ENCODE measurements at places on chromosomes 12 and 14.
A peak's percentile ranks its signal among the peaks of the same experiment; 100 is the strongest.

DNA sequence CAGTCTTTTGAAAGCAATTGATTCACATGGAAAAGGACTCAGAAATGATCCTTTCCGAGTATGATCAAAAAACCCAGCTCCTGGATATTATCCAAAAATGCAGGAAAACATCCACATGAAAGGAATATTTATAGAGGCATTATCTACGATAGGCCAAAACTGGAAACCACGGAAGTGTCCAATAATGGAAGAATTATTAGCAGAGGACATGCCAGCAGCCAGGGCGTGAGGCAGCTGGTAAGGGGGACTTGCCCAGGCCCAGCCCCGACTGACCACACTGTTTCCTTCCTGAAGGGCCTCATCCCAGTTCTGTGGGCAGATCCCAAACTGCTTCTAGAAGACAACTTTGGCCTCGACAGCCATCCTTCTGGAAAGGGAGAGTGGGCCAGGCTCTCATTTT lies 20.5 kb downstream of the ACTN1 start:
- H3K4me1 ChIP-seq, result peaks cover 86% of the 10 kb centered on the region
- peak overlapping the region; percentile 22 for H3K4me3 ChIP-seq
- H3K36me3 ChIP-seq, result no peaks in the 10 kb centered on the region
- H3K27me3 ChIP-seq, result no peaks in the 10 kb centered on the region

DNA sequence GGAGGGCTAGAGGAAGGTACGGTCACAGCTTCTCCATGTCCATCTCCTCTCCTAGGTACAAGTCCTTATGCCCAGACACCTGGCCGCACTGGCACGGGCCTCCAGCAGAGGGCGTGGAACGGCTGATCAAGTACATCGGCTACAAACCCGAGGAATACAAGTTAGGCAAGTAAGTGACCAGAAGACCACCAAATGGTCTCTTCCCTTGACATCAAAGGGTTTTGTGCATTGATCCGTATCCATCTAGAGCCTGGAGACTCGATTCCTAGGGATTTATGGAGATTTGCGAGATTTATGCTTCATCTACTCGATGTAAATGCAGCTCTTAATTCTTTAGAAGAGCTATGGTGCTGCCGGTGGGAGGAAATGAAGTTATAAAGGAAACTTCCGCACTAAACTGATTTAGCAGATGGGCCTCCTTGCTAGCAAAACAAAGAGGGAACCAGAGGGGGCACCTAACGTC lies 44.2 kb downstream of the KCTD10 start:
- H3K4me1 ChIP-seq, result peaks cover 14% of the 10 kb centered on the region
- no peaks in the 10 kb centered on the region for H3K36me3 ChIP-seq
- H3K4me3 ChIP-seq, result no peak overlapping the region

- H3K27me3 ChIP-seq, result no peaks in the 10 kb centered on the region
- H3K4me1 ChIP-seq, result peaks cover 46% of the 10 kb centered on the region
- H3K36me3 ChIP-seq, result no peaks in the 10 kb centered on the region
- H3K4me3 ChIP-seq, result no peak overlapping the region
These were observed 25.6 kb downstream of the TESC start for GRCh38 chr12:117073611-117074010.

DNA sequence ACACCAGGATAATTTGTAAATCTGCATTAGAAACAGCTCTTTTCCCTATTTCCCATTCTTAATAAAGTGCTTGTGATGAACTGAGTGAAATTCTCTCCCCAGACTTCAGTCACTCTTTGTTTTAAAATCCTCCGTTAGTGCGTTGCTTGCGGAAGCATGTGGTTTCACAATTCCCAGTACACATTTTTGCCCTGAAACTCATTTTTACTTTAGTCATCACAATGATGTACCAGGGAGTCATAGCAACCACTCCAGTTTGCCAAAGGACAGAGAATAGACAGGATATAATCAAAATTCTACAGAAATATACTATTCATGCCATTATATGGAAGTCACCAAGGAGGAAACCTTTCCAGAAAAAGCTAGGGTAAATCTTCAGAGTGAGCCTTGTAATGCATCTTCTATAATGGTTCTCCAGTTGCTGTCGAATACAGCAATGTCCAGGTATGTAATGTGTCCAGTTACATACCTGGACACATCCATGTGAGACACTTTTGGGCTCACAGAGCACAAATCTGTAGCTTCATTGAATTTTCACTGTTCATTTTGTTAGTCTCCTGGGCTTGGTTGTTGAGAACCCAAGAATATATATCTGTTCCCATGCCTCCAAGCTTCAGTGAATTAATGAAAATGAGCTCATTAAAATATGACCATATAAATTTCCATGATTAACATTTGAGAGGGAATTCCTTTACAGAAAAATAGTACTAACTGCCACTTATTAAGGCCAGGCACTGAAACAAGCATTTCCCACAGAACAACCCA lies 57.8 kb downstream of the GPR135 start:
- no peaks in the 10 kb centered on the region for H3K27me3 ChIP-seq
- peak overlapping the region; percentile 81 for H3K27ac ChIP-seq
- H3K36me3 ChIP-seq, result no peaks in the 10 kb centered on the region
- peak overlapping the region; percentile 0 for H3K4me3 ChIP-seq
- DNase-seq, result no peak

DNA sequence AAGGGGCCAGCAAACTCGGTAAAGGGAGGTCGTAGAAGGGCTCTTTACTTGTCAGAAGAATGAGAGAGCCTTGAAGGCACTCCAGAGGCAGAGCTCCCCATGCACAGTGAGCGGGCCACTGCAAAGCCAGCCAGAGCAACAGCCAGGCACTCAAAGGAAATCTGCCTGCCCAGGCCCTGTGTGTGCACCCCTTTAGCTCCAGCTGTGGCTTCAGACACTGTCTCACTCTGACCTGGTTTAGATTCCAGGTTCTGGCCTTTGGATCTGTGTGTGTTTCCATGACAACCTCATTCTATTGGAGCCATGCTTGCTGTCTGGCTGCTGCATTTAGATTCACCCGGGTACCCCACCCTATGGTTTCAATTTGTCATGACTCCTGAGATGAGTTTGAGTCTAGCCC lies 170.3 kb downstream of the CAPZA3 start:
- no peaks in the 10 kb centered on the region for H3K27me3 ChIP-seq
- peak overlapping the region; percentile 71 for H3K27ac ChIP-seq
- peak; percentile 28 for DNase-seq
- no peaks in the 10 kb centered on the region for H3K36me3 ChIP-seq

GRCh38 chr12:112891093-112892024 lies 15.4 kb upstream of the OAS1 start:
- no peak for DNase-seq
- no peaks in the 10 kb centered on the region for H3K4me1 ChIP-seq

DNA sequence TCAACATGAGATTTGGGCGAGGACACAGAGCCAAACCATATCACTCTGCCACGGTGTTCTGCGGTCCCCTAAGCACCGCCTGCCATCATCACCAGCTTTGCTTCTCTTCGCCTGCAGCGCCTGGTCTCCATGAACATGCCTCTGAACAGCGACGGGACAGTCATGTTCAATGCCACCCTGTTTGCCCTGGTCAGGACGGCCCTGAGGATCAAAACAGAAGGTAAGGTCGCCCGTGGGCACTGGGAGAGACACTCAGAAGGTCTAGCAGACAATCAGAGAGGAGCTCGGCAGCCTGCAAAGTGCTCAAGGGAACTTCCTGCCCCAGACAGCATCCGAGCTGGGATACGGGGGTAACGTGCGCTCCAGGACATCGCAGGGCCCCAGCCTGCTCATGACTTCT lies 126.0 kb upstream of the FKBP4 start:
- no peaks in the 10 kb centered on the region for H3K27me3 ChIP-seq
- peaks cover 93% of the 10 kb centered on the region for H3K36me3 ChIP-seq
- DNase-seq, result no peak
- H3K27ac ChIP-seq, result no peak overlapping the region

DNA sequence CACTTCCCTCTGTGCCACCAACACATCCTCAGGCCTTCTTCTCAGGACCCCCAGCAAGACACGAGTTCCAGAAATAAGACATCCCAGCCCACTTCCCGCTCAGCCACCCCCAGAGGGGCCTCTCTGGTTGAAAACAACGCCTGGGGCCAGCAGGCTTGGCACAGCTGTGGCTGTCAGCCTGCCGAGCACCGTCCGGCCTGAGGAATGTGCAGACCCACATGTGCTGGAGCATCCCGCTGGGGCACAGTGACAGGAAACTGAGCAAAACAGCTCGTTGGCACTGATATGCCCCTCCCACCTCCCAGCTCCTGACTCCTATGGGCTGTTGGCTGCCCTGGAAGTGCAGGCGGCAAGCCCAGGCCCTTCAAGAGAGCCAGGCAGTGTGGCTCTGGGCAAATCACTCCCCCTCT lies 1.4 kb downstream of the SYNE3 start:
- no peaks in the 10 kb centered on the region for H3K36me3 ChIP-seq
- peak overlapping the region; percentile 94 for H3K27ac ChIP-seq
- H3K27me3 ChIP-seq, result no peaks in the 10 kb centered on the region
- DNase-seq, result peak; percentile 67
- peaks cover 77% of the 10 kb centered on the region for H3K4me1 ChIP-seq
- peak overlapping the region; percentile 91 for H3K4me3 ChIP-seq

GRCh38 chr12:4252601-4253000 lies 21.0 kb upstream of the CCND2 start:
- H3K27me3 ChIP-seq, result no peaks in the 10 kb centered on the region
- H3K36me3 ChIP-seq, result no peaks in the 10 kb centered on the region
- peak; percentile 48 for DNase-seq
- peak overlapping the region; percentile 29 for H3K4me3 ChIP-seq
- H3K4me1 ChIP-seq, result peaks cover 17% of the 10 kb centered on the region
- peak overlapping the region; percentile 59 for H3K27ac ChIP-seq

DNA sequence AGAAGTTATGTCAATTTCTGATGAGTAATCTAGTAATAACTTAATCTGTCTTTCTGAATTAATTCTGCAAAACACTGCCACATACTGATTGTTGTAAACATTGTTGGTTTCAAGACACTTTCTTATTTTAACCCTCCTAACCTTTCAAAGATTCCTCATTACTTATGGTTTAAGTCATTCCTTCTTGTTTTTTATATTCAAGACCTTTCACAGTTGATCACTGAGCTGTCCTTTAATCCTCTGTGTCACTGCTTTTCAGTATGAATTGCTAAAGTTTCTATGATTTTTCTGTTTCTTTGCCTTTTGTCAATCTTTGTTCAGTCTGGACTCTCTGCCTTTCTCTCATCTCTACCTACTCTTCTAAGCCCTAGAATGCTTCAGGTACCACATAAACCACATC lies 164.7 kb downstream of the RAD51B start:
- no peak overlapping the region for H3K27ac ChIP-seq
- H3K4me1 ChIP-seq, result no peaks in the 10 kb centered on the region
- no peak overlapping the region for H3K4me3 ChIP-seq
- H3K27me3 ChIP-seq, result no peaks in the 10 kb centered on the region

DNA sequence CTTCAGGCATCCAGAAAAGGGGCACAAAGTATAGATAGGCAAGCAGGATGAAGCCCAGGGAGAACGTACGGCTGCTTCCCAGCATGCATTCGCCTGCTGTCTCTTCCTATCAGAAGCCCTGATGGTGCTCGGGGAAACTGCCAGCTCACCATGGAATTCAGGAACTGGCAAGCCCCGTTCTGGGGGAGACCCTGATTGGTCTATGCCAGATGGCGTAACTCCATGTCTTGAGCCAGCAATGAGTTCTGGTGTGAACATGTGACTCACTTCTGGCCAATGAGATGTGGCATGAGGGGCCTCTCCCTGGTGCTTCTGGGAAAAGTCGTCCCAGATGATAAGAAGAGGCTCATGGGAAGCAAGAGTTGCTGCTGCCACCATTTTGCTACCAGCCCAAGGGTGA lies 270.8 kb downstream of the BCL11B start:
- DNase-seq, result no peak
- H3K27ac ChIP-seq, result no peak overlapping the region
- no peaks in the 10 kb centered on the region for H3K4me1 ChIP-seq
- H3K36me3 ChIP-seq, result no peaks in the 10 kb centered on the region

- H3K4me3 ChIP-seq, result peak overlapping the region; percentile 92
- no peaks in the 10 kb centered on the region for H3K27me3 ChIP-seq
- DNase-seq, result no peak
These were observed 2.0 kb downstream of the ATN1 start for GRCh38 chr12:6929466-6930452.

GRCh38 chr12:118061873-118062843 lies 1.2 kb upstream of the WSB2 start:
- H3K27ac ChIP-seq, result peak overlapping the region; percentile 100
- no peaks in the 10 kb centered on the region for H3K27me3 ChIP-seq
- no peaks in the 10 kb centered on the region for H3K36me3 ChIP-seq

- H3K27me3 ChIP-seq, result no peaks in the 10 kb centered on the region
- H3K4me3 ChIP-seq, result no peak overlapping the region
- H3K36me3 ChIP-seq, result no peaks in the 10 kb centered on the region
- H3K4me1 ChIP-seq, result no peaks in the 10 kb centered on the region
- no peak for DNase-seq
- H3K27ac ChIP-seq, result no peak overlapping the region
These were observed 21.3 kb downstream of the TMEM120B start for GRCh38 chr12:121733849-121734248.

DNA sequence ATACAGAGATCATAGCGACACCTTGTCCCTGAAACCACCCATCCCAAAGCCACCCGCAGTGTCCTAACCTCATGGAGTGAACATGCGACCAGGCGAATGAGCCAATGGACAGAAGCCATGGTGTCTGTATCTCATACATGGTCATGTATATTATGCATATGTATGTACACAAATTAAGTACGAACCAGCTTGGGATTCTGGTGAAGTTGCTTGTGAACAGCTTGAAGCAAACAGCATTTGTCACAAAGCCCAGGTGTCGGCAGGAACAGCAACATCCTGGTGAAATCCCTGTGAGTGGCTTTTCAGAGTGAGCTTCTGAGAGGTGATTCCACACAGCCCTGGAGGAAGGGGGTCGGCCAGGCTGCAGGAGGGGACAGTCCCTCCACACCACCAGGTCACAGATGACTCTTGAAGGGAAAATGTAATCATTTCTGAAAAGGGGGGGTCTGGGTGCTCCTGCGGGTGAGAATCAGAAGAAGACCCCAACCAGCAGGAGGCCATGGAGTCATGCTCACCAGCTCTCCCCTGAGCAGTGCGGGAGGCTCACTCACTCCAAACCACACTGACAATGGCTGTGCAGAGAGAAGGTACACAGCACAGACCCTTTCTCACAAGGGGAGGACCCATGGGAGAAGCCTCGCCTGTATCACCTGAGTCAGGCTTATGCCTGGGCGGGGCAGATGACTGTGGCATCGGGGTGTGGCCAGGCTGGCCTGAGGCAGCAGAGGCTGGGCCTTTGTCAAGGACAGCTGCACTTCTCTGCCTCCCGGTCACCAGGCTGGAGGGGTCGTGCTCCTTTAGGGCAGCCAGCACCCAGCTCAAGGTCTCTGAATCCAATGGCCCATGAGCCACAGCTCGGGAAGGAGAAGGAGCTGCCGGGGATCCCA lies 14.3 kb downstream of the CHGA start:
- peaks cover 41% of the 10 kb centered on the region for H3K36me3 ChIP-seq
- DNase-seq, result no peak
- H3K4me3 ChIP-seq, result no peak overlapping the region
- H3K4me1 ChIP-seq, result peaks cover 8% of the 10 kb centered on the region
- no peaks in the 10 kb centered on the region for H3K27me3 ChIP-seq
- no peak overlapping the region for H3K27ac ChIP-seq

GRCh38 chr12:85476756-85477155 lies 196.7 kb downstream of the ALX1 start:
- no peaks in the 10 kb centered on the region for H3K4me1 ChIP-seq
- no peak for DNase-seq
- peaks cover 6% of the 10 kb centered on the region for H3K27me3 ChIP-seq

GRCh38 chr12:26298785-26299621 lies 103.6 kb downstream of the SSPN start:
- H3K27me3 ChIP-seq, result no peaks in the 10 kb centered on the region
- peak overlapping the region; percentile 36 for H3K4me3 ChIP-seq
- peak overlapping the region; percentile 59 for H3K27ac ChIP-seq
- no peaks in the 10 kb centered on the region for H3K36me3 ChIP-seq

GRCh38 chr12:56996793-56997545 lies 9.4 kb downstream of the ZBTB39 start:
- H3K4me3 ChIP-seq, result no peak overlapping the region
- H3K27me3 ChIP-seq, result no peaks in the 10 kb centered on the region
- H3K36me3 ChIP-seq, result peaks cover 24% of the 10 kb centered on the region
